ENCODE measurements at places on chromosomes 2 and 18. TPM values are rescaled to one million over a fixed set of nuclear protein-coding genes. Genes with fewer than 3 reads are reported as not detected.

- DNase-seq = no peak
Measured at GRCh38 chr2:24304631-24305030, 55.7 kb downstream of the ITSN2 start.

DNA sequence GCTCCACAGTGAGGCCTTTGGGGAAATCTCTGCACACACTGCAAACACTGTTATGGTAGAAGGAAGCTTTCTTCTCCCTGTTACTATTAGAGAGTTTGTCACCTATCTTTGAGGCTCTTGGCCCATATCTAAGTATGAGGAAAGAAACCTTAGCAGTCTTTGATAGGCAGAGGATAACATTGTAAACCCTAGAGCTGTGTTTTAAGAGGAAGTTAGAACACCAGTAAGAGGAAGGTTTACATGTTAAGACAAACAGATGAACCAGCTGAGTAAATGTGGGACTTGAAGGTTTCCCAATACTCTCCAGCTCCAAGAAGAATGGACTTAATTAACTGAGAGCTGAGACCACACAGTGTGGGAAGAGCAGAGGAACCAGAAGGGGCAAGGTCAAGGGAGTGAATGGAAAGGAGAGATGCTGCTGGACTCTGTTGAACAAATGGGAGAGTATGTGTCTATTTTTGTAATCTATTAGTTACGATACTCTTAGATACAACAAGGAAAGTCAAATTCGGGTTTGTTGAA is 257.0 kb downstream of the DPP10 start:
- DNase-seq = no peak

LIMS1 gene
- total RNA-seq = 75.7 TPM

DNA sequence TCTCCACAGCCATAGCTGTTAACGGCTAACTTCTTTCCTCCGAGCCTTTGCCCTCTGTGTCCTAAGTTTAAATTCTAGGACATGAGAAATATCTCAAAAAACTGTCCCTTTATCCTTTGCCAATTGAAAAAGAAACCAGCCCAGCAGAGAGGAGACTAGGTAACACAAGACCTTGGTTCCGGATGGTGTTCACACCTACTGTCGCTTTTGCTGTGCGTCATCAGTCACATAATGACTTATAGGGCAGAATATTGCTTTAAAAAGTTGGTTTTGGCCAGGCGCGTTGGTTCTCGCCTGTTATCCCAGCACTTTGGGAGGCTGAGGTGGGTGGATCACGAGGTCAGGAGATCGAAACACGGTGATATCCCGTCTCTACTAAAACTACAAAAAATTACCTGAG is 66.2 kb downstream of the SP3 start:
- DNase-seq = no peak

- DNase-seq = no peak
Measured at GRCh38 chr2:200128296-200128695, 172.9 kb downstream of the MAIP1 start.

SLC5A7 gene
- total RNA-seq = 0.19 TPM

CSRNP3 gene
- total RNA-seq = 4.1 TPM

DNA sequence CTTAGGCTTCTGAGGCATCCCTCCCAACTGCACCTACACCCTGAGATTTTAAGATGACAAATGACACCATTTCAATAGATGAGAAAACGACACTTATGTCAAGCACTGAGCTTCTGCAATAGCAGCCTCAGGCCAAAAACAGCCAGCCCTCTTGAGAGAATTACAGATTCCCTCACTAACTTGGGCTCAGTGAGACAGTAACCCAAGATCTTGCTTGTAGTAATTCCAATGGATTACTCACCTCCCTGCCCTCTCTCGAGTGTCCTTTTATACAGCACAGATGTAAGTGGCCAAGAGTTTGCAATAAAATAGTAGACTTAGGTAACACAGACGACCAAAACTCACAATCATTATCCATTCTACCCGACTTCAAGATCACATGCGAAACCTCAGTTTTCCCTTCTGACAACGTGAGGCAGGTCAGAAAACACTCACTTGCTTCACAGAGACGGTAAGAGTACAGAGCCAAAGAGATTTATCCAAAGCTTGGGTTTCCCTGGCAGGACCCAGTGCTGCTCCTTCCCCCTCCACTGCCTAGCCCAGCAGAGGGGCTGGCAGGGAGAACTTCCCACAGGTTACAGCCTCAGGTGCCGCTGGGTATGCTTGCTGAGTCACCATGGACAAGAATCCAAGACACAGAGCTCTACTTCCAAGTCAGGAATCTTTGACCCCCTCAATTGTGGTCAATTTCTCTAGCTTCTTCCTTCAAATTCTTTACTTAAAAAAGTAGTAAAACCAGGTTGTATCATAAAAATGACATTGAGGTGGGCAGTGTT is 181.4 kb downstream of the MYO5B start:
- DNase-seq = no peak

FAM228A gene
- total RNA-seq = 0.16 TPM

- no peak for DNase-seq
Measured at GRCh38 chr2:132999421-132999820, 329.4 kb upstream of the LYPD1 start.

CD226 gene
- total RNA-seq = 0.94 TPM

ANKRD30B gene
- not detected for total RNA-seq

DNA sequence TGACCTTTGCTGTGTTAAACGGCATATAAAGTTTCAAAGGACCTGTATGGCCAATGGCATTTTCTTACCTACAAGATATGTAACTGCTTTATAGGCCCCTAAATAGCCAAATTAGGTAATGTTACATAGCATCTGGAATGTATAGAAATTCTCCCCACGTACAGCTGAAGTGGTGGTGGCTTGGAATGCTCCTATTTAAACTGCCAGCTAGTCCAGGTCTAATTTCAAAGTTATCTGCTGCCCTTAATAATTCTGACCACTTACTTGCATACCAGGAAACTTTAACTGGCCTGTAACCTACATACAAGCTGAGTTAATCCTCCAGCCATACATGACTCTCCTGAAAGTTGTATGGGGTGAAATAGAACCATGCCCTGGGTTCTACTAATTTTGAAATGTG is 1.3 kb downstream of the KIAA2012 start:
- no peak for DNase-seq

- DNase-seq = no peak
Measured at GRCh38 chr2:4775668-4776067, 916.5 kb upstream of the SOX11 start.

- DNase-seq = peak; percentile 81
Measured at GRCh38 chr2:238908960-238909951, 61.4 kb downstream of the TWIST2 start.

- DNase-seq = no peak
Measured at GRCh38 chr18:50161597-50162205, 33.2 kb downstream of the MYO5B start.

DNA sequence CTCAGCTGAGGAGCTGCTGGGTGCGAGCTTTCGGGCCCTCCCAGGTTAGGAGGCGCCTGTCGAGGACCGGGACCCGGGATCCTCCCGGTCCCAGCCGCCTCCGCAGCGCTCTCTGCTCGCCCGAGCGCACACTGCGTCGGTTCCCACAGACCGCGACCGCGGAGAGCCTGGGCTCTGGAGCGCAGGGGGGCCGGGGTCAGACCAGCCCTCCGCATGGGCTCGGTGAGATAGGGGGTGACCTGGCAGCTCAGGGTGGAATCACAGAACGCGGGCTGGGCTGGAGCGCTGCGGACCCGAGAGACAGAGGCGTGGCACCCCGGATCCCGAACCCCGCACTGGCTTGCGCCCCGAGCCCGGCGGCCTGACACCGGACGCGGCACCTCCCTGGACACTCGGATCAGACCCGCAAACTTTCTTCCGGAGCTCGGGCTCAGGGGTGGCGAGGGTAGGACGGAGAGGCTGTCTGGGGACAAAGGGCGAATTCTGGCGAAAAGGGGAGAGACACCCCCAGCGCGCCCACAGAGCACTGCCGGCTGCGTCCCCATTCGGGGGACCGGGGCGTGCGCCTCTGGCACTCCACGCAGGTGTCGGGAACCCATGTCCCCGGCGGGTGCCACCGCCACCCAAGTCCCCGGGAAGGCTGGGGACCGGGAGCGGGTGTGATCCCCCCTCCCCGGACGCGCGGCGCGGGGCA is 612 bp downstream of the DIPK1C start:
- DNase-seq = no peak

IWS1 gene
- 57.7 TPM for total RNA-seq

DNA sequence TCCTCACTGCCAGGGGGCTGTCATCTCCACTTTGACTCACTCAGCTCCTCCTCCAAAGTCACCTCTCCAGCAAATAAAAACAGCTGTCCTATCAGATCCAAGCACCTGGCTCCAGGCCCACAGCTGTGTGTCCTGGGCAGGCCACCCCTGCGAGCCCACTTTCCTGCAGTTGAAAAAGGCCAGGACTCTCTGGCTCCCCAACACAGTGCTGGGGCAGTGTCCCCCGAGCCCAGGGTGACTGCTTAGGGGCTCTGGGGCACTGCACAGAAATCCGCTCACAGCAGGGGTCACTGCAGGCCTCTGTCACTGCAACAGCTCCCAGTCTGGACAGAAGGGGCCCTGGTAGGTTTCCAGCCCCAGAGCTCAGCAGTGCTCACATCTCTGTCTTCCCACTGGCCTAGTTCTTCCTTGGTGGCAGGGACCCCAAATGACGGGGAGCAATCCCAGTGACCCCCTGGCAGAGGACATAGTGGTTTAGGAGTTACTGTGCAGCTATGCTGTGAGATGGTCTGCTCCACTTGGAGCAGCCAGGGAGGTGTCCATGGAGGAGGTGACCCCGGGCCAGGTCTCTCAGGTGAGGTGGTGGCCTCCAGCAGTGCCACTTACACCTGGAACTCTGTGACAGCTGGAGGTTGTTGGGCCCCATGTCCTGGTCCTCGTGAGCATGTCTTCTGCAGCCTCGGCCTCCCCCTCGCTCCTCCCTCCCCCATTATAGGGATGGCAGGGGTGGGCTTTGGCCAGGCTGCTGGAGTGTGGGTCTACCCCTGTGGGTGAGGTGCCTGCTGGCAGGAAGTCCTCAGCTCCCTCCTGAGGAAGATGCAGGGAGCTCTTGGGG is 35.5 kb downstream of the HS6ST1 start:
- peak; percentile 52 for DNase-seq

DNA sequence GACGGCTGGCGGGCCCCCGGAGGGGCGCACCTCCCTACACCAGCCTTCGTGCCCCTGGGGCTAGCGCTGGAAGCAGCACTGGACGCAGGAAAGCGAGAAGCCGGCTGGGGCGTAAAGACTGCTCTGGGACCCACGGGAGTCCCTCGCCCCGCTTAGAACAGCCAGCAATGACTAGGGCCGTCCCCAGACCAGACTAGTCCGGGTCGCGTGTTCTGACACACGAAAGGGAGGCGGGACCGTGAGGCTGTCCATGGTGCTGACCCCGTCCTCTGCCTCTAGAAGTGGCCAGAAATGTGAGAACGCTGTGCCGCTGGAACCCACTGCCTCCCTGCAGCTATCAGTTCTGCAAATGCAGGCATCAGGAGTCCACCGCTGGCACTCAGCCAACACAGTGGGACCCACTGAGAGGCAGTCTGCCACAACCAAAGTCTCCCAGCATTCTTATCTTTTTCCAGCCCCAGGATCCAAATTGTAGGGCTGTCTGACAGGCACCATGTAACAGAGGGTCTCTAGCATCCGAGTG is at the start of gene UCN:
Gene UCN (minus strand): TSS at position 87 of the 523 bp plus-strand sequence. CDS start 550 bp downstream, outside the sequence.
- DNase-seq = peak; percentile 67

GRCh38 chr2:134739236-134739878 is 20.6 kb upstream of the TMEM163 start:
- DNase-seq = no peak

DNA sequence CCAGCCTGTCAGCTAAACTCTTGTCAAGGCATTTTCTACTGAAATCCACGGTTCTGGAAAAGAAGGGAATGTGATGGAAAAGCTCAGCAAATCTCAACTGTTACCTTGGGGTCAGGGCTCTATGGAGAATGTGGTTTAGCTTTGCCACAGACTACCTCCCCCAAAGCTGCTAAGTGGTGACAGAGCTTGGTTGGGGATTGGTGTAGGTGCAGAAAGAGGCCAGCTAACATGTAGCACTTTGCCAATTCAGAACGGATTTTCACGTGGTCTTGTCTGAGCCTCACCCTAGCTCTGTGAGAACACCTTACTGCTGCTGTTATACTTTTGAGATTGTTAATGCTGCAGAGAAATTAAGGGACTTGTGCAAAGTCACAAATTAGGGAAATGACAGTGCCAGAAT is 331.1 kb downstream of the RND3 start:
- no peak for DNase-seq

DNA sequence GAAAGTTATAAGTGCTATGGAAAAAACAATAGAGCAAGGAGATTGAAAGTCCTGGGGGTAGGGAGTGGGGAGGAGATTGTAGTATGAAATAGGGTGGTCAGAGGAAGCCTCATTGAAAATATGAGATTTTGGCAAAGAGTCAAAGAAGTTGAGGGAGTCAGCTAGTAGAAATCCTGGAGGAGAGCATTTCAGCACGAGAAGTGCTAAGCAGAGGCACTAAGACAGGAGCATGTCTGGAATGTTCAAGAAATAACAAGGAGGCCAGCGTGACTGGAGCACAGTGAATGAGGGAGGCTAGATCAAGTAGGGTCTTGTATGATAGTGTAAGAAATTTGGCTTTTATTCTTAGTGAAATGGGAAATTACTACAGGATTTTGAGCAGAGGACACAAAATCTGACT is 2.1 kb upstream of the TSPYL6 start:
- DNase-seq = no peak

DNA sequence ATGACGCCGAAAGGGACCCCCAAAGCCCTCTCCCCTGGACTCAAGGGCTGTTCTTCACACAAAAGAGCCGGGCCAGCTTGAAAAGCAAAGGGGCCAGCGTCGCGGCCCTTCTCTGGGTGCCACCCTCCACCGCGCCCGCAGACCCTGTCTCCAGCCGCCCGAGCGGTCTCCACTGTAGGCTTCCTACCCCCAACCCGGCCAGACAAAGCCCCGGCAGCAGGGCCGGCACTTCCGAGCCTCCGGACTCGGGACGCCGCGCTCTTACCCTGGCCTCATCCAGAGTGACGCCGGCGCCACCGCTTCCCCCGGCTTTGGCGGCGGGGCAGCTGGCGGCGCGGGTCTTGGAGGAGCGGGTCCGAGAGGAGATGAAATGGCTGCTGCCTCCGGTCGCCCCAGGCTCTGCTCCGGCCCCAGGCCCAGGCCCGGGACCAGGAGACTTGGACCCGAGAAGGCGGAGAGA is 603 bp downstream of the ATAD2B start:
- DNase-seq = peak; percentile 67

- DNase-seq = no peak
Measured at GRCh38 chr2:220219371-220219770, 591.9 kb downstream of the SLC4A3 start.

GRCh38 chr2:155747531-155747930 is 585.0 kb downstream of the NR4A2 start:
- DNase-seq = no peak

All from Right ventricle myocardium superior (tissue), 1 donor.